ENCODE measurements at places on chromosomes 7 and 10.

DNA sequence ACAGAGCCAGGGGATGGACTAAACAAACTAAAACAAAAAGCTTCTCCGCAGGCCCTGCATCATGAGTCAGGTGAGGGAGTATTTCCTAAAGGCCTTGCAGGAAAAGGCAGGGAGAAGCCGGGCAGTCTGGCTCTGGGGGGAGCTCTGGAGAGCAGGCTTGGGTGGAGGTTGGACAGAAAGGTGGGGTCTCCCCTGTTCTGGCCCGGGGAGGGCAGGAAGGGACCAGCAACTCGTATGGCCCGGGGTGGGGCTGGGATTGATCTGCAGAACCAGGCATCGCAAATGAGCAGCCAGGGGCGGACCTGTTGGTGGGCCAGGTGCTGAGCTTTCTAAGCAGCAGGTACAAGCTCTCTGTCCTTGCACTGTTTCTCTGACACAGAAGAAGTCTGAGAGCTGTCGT is 235.2 kb downstream of the TCERG1L start:
- DNase-seq = no peak

- DNase-seq = no peak
Measured at GRCh38 chr7:155130493-155130892, 60.4 kb downstream of the HTR5A start.

DNA sequence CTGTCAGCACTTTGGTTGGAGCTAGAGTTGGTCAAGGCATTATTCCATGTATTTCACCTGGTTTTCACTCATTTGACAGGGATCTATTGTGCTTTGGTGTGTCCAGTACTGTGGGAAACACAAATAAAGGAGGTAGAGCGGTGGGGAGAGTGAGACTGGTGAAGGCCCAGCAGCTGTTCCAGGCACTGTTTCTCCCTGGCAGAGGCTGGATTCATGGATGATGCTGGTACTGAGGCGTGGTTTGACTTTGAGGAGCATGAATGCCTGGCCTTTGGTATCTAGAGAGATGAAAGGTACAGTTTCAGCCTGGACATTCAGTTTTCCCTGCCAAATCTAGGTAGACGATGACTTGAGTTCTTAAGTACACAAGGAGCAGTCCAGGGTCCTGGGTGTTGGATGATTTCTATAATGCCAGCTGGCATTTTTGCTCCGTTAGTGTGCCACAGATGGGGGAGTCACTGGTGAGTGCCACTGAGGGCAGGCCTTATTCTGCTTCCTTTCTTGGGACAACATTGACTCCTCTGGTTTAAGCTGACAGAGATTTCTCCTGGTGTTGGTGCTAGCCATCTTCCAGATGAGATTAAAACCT is 162.2 kb upstream of the BMPER start:
- no peak for DNase-seq

- no peak for DNase-seq
Measured at GRCh38 chr10:33153251-33153967, 181.1 kb downstream of the NRP1 start.

DNA sequence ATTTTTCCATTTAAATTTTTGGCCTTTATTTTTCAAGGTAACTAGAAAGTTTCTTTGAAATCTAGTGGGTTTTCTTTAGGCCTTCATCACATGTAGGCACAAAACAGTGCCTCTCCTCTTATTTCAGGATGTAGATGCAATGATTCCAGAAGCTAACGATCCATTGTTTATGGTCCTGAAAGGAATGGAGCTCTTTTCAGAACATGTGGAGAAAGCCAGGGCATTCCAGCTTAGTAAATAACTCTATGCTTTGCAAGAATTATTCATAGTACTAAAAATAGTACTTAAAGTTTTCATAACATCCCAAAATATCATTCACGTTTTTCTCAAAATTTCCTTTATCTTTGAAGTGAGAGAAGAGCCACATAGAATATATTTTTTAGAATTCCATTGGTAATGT is 91.3 kb downstream of the DYNC1I1 start:
- no peak for DNase-seq

DNA sequence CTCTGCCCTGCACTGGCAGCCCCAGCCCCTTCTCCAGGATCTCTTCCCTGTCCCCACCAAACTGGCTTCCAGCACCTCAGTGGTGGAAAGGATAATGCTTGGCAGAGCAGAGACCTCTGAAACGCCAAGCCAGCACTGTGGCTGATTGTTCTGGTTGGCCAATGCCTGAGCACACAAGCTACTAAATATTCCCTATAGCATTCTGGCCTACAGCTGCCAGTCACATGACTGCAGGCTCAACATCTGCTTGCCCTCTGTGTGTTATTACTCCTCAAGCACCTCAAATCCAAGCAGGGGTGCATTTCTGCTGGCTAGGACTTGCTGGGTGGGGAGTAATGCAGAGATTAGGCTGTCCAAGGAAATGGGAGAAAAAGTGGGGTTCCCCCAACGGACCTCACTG is 6.1 kb downstream of the TBATA start:
- no peak for DNase-seq

DNA sequence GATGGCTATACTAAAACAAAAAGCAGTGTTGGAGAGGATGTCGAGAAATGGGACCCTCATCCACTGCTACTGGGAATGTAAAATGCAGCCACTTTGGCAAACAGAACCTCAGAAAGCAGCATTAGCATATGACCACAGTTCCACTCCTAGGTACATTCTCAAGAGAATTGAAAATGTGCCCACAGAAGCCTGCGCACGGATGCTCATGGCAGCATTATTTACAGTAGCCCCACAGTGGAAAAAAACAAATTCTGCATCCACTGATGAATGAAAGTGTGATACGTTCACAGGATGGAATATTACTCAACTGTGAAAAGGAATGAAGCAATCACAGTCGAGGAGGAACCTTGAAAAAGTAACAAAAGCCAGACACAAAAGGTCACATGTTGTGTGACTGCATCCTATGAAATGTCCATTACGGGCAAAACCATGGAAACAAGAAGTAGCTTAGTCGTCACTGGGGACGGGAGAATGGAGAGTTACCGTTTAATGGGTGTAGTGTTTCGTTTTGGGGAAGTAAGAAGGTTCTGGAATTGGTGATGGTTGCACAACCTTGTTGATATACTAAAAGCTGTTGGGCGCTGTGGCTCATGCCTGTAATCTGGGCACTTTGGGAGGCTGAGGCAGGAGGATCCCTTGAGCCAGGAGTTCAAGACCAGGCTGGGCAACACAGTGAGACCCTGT is 2.5 kb upstream of the UPK3B start:
- no peak for DNase-seq

DNA sequence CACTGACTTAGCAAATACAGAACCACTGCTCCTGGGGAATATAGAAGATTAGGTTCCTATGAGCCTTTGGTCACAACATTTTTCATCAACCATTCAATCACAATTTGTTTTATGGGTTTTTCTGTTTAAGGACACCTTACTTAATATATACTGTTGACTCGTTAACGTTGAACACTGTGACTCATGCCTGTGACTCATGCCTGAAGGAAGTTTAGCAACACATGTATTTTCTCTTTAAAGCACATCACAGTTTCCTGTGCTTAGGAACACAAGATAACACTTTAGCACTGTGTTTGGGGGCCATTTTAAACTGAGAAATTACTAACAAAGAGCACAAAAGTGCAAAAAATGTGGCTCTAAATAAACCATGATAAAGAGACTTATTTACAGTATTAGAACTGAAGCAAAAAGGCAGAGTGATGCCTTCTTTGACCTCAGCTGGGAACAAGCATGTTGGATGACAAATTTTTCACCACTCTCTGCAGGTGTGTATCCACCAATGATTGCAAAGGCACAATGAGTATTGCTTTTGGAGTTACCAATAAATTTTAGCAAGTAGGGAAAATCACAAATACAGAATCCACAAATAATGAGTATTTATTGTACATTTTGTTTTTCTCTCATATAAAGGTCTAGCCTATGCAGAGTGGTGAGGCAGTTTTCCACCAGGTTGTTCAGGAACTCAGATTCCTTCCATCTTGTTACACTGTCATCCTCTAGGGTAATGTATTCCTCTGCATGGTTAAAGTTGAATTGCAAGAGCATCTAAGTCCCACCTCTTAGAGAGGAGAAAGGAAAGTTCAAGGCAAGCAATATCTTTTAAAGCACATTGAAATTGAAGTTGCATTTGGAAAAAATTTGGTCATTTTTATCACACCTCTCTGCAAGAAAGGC is 7.3 kb downstream of the FGFBP3 start:
- DNase-seq = no peak
